ENCODE measurements at places on chromosomes 2 and 18.

GRCh38 chr2:109145286-109145685 is 16.3 kb downstream of the SH3RF3 start:
- no peak overlapping the region for H3K4me3 ChIP-seq
- H3K27ac ChIP-seq, result no peak overlapping the region
- H3K27me3 ChIP-seq, result peaks cover 4% of the 10 kb centered on the region
- DNase-seq, result no peak

- no peak overlapping the region for H3K4me3 ChIP-seq
- no peak for DNase-seq
- no peak overlapping the region for H3K27ac ChIP-seq
- H3K36me3 ChIP-seq, result no peaks in the 10 kb centered on the region
Measured at GRCh38 chr2:39696838-39697237, 31.1 kb downstream of the TMEM178A start.

DNA sequence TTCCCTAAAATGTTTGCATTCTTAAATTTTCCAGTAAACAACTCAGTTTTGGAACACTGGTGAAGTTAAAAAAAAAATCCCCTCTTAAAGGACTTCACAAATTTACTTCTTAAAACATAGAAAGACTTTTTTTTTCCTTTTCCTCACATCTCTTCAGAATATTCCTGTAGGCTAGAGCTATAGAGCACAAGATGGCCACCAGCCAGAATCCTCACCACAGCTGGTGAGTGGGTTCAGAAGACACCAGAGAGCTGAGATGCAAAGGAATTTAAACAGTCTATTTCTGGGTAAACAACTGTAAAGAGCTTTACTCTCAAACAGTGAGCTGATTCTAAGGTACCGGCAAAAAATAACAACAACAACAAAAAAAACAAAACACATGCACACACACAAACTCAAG is 252.8 kb downstream of the LRP1B start:
- no peak for DNase-seq
- H3K4me1 ChIP-seq, result no peaks in the 10 kb centered on the region
- no peaks in the 10 kb centered on the region for H3K27me3 ChIP-seq

DNA sequence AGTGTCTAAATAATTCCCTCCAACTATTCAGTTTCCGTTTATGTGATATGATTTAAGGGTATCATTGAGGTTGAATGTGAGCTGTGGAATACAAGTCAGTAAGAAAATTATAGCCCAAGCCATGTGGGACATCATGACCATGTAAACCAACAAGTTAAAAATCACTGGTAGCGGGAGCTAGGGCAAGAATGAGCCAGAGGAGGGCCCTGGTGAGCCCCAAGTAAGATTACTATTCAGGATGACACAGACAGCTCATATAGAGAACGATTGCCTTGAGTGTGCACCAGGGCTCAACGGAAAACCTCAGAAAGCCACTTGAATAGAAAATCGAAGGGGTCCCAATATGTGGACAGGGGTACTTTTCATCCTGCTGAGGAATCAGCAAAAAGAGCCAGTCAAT is 87.8 kb upstream of the RBMS1 start:
- no peak overlapping the region for H3K27ac ChIP-seq
- H3K4me1 ChIP-seq, result no peaks in the 10 kb centered on the region
- peak; percentile 9 for DNase-seq
- no peaks in the 10 kb centered on the region for H3K27me3 ChIP-seq
- no peak overlapping the region for H3K4me3 ChIP-seq

GRCh38 chr18:59357928-59358327 is 1.1 kb downstream of the LMAN1 start:
- peaks cover 41% of the 10 kb centered on the region for H3K4me1 ChIP-seq
- DNase-seq, result peak; percentile 19
- peaks cover 38% of the 10 kb centered on the region for H3K36me3 ChIP-seq
- peak overlapping the region; percentile 91 for H3K27ac ChIP-seq

GRCh38 chr2:132415256-132415914 is 1.2 kb upstream of the GPR39 start:
- peaks cover 18% of the 10 kb centered on the region for H3K27me3 ChIP-seq
- no peak overlapping the region for H3K4me3 ChIP-seq
- no peaks in the 10 kb centered on the region for H3K36me3 ChIP-seq
- no peaks in the 10 kb centered on the region for H3K4me1 ChIP-seq
- H3K27ac ChIP-seq, result no peak overlapping the region

DNA sequence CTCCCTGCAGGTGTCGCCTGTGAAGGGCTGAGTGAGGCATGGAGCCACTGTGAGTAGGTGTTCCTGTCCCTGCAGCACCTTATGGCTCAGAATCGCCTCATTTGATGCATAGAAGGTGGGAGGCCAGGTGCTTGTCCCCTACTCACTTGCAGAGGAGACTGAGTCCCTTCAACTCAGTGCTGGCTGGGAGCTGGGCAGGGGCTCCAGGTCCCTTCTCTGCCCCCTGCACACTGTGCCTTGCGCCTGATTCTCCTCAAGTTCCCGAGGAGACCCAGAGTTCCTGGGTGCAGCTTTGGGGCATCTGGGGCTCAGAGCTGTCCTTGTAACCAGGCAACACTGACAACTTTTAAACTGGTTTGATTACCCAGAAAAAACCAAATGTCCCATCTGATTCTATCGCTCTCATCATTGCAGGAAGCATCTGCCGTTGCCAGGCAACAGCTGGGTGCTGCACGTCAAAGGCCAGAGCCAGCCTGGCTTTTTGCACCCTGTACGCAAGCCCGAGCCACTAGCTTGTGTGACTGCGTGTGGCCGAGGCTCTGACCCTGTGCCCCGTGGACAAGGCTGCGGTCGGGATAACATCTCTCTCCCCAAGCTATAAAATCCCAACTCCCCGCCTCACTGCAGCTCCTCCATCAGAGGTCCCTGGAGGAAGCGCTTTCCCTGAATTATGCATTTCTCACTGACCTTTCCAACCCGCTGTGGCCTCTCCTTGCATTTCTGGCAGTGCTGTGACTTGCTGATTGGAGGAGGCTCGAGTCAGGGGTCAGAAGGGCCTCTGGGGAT is 130.8 kb upstream of the HDAC4 start:
- DNase-seq, result no peak
- no peak overlapping the region for H3K27ac ChIP-seq
- H3K36me3 ChIP-seq, result no peaks in the 10 kb centered on the region
- H3K4me1 ChIP-seq, result no peaks in the 10 kb centered on the region

GRCh38 chr2:68352651-68353391 is 12.3 kb upstream of the PLEK start:
- no peak overlapping the region for H3K27ac ChIP-seq
- H3K27me3 ChIP-seq, result peaks cover 11% of the 10 kb centered on the region
- no peaks in the 10 kb centered on the region for H3K4me1 ChIP-seq
- H3K36me3 ChIP-seq, result no peaks in the 10 kb centered on the region

GRCh38 chr2:128310094-128310716 is 8.5 kb downstream of the HS6ST1 start:
- H3K4me1 ChIP-seq, result peaks cover 27% of the 10 kb centered on the region
- H3K27ac ChIP-seq, result no peak overlapping the region
- DNase-seq, result no peak
- peaks cover 7% of the 10 kb centered on the region for H3K36me3 ChIP-seq
- no peak overlapping the region for H3K4me3 ChIP-seq

DNA sequence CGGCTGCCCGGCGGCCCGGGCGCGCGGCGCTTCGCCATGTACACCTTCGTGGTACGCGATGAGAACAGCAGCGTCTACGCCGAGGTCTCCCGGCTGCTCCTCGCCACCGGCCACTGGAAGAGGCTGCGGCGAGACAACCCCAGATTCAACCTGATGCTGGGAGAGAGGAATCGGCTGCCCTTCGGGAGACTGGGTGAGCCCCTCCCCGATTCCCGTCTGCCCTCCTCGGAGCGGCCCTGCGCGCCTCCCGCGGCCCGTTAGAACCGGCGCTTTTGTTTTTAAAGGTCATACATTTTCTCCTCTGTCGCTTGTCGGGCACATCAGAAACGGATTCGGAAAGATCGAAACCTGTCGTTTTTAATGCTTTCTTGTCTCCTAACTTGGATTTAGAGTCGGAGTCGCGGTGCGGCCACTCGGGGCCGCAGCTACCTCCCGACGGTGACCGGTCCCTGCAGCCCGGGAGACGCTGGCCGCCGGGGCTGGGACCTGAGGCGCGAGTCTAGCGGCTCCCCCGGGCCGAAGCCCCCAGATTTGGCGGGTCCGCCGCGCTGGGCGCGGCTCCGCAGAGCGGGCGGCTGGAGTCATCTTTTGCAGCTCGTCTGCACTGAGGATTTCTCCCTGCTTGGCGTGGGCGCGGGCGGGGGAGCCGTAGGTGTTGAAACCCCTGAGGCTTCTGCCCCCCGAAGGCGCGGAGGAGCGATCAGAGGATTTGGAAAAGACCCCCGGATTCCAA is 519 bp downstream of the TTL start:
- DNase-seq, result peak; percentile 42
- peak overlapping the region; percentile 90 for H3K4me3 ChIP-seq
- H3K27me3 ChIP-seq, result no peaks in the 10 kb centered on the region
- H3K27ac ChIP-seq, result peak overlapping the region; percentile 77
- H3K4me1 ChIP-seq, result peaks cover 41% of the 10 kb centered on the region
- peaks cover 16% of the 10 kb centered on the region for H3K36me3 ChIP-seq

DNA sequence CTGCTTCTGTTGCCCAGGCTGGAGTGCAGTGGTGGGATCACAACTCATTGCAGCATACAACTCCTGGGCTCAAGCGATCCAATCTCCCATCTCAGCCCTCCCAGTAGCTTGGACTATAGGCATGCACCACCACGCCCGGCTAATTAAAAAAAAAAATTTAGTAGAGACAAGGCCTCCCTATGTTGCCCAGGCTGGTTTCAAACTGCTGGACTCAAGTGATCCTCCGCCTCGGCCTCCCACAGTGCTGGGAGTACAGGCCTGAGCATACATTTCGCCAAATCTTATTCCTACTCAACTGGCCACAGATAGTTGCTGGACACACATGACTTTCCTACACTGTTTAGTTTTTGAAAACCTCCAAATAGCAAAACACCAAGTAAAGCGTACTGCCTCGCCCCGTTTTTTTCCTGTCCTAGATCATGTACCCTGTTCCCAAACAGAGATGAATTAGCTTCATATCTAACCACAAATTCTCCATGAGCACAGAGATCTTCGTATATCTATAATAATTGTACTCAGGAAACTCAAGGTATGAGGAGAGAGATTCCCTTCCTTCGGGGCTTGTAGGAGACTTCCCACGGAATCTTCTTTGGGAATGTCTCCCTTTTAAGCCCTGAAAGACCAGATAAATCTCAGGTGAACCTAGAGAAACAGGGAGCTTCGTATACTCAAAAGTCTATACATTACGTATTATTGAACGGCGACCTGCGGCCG is 598 bp upstream of the C2orf69 start:
- H3K36me3 ChIP-seq, result peaks cover 10% of the 10 kb centered on the region
- peak overlapping the region; percentile 94 for H3K4me3 ChIP-seq
- H3K27me3 ChIP-seq, result peaks cover 10% of the 10 kb centered on the region
- no peak for DNase-seq

DNA sequence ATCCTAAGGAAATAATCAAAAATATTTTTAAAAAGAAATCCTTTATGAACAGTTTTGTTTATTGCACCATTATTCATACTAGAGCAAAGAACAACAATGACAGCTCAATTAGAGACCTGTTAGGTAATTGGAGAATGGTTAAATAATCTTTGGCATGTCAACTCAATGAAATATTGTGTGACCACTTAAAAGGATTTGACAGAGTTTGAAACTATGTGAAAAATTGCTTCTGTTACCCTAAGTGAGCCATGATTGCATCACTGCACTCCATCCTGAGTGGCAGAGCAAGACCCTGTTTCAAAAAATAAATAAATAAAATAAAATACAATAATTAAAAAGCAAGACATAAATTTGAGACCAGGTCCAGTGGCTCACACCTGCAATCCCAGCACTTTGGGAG is 66.1 kb upstream of the ATP8B1 start:
- no peak overlapping the region for H3K4me3 ChIP-seq
- no peak for DNase-seq
- no peak overlapping the region for H3K27ac ChIP-seq
- no peaks in the 10 kb centered on the region for H3K4me1 ChIP-seq
- H3K36me3 ChIP-seq, result no peaks in the 10 kb centered on the region
- H3K27me3 ChIP-seq, result peaks cover 3% of the 10 kb centered on the region

GRCh38 chr2:42961385-42961811 is 169.0 kb upstream of the HAAO start:
- no peak for DNase-seq
- no peaks in the 10 kb centered on the region for H3K36me3 ChIP-seq
- no peak overlapping the region for H3K4me3 ChIP-seq
- H3K27me3 ChIP-seq, result peaks cover 14% of the 10 kb centered on the region

GRCh38 chr2:118940486-118941120 is 1.4 kb upstream of the MARCO start:
- no peak overlapping the region for H3K27ac ChIP-seq
- H3K36me3 ChIP-seq, result no peaks in the 10 kb centered on the region
- no peak for DNase-seq
- peaks cover 4% of the 10 kb centered on the region for H3K4me1 ChIP-seq

DNA sequence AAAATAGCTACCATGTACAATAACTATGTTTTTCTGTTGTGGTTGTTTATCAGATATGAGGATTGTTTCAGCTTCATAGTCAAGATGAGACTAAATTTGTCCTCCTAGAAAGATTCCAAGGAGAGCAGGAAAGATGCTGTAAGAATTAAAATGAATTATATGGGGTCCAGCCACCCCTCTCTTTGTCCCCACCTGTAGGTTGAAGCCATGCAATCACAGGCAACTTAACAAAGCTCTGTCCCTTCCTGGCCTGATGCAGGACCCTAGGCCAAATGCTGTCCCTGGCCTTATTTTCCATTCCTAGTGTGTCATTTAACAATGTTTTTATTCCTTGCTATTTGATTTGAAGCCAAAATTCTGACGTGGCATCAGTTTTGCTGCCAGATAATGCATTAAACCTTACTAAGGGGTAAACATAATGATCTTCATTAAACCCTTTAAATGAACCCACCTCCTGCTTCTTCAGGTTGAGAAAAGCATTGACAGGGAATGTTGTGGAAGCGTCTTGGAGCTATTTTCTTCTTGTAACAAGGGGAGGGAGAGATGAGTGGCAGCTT is 240.9 kb upstream of the ZNF521 start:
- H3K4me1 ChIP-seq, result no peaks in the 10 kb centered on the region
- no peak overlapping the region for H3K4me3 ChIP-seq
- H3K36me3 ChIP-seq, result no peaks in the 10 kb centered on the region
- H3K27me3 ChIP-seq, result no peaks in the 10 kb centered on the region
- no peak overlapping the region for H3K27ac ChIP-seq
- DNase-seq, result no peak

DNA sequence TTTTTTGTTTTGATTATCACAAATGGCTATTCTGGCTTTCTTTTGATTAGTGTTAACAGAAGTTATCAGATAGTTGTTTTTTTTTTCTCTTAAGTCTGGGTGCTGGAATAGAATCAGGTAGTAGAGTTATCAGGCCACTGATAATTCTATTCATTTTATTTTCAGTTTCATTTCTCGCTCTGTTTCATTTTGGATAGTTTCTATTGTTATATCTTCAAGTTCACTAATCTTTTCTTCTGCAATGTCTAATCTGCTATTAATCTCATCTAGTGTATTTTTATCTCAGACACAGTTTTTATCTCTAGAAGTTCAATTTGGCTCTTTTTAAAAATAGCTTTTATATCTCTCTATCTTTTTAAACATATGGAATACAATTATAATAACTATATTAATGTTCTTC is 241.8 kb upstream of the EPC2 start:
- H3K4me3 ChIP-seq, result no peak overlapping the region
- DNase-seq, result no peak
- H3K36me3 ChIP-seq, result peaks cover 3% of the 10 kb centered on the region
- H3K4me1 ChIP-seq, result peaks cover 2% of the 10 kb centered on the region
- no peak overlapping the region for H3K27ac ChIP-seq

Data from activated CD8-positive, alpha-beta T cell treated with anti-CD3 and anti-CD28 coated beads for 36 hours (primary cell).